ENCODE measurements at places on chromosomes 4 and X. TPM values are rescaled to one million over a fixed set of nuclear protein-coding genes. Genes with fewer than 3 reads are reported as not detected.

FGF2 gene
- 14.6 TPM for total RNA-seq

PLXNB3 gene
- total RNA-seq: 16.2 TPM

FRMD7 gene
- total RNA-seq: 0.21 TPM

MED14 gene
- total RNA-seq: 52.7 TPM

SPANXB1 gene
- not detected for total RNA-seq

MAGEB17 gene
- not detected for total RNA-seq

GPR173 gene
- 13.0 TPM for total RNA-seq

GLUD2 gene
- total RNA-seq: 6.5 TPM

DGKQ gene
- total RNA-seq: 15.7 TPM

HS3ST1 gene
- total RNA-seq: 0.37 TPM

All from neural crest cell (in vitro differentiated cells).